ENCODE measurements at places on chromosomes 6 and 20.

- DNase-seq: no peak
Observed at GRCh38 chr6:21733311-21733710, 139.8 kb downstream of the SOX4 start.

GRCh38 chr20:48339190-48339985 is 488.4 kb downstream of the PREX1 start:
- DNase-seq: no peak

- DNase-seq: no peak
Observed at GRCh38 chr6:18347866-18348265, 39.3 kb upstream of the RNF144B start.

DNA sequence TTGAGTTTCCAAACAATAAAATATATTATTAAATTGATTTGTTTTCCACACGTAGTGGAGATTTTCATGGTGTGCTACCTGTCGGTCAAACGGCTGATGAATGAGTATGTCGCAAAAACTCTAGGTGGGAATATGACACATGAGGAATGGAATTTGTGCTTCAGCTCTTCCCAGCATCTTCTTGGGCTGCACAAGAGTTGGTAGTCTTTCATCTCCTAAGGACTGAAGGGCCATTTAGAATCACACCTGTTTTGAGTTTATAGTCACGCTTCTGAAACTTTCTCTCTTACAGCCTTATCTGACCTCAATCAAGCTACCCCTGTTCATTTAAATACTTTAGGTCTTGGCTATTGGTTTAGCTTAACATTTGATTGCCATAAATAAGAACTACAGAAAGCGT is 157.7 kb upstream of the AKAP12 start:
- no peak for DNase-seq

DNA sequence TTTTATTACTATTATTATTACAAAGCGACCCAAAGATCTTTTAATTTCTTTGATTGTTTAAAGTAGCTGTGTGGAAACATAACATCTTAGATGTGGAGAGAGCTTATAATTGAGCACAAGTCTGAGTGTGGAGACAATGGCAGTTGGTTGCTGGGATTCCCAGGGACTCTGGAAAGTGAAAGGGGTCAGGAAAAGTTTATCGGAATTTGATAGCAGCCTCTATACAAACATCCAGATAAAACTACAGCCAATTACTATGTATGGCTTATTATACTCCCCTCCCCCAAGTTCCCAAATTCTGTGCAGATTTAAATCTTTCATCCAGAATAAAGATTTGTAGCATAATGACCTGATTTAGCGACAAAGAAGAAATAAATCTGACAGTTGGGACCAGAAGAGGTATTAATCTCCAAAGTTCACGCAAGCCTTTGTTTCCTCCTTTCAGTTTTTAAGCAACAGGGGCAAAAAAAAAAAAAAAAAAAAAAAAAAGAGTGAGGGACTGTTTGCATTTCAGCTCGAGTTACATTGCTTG is 121.4 kb upstream of the MAP3K7 start:
- DNase-seq: no peak

DNA sequence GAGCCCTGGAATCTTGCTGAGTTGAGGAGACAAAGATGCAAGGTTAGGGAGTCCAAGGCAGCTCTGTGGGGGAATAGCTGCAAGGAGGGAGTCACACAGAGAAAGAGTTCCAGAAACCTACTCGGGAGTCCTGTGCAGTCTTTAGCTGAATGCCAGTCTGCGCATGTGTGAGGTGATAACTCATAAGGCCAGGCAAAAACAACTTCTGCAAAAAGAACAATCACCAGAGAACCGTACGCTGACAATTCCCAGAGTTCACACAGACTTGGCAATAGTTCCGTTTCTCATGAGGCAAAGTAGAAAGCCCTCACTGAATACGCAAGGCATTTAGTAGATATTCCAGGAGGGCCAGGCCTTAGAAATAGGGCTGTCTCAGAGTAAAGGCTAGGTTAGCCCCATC is 135.2 kb upstream of the TAB2 start:
- DNase-seq: no peak
